ENCODE measurements at places on chromosomes 1 and 21. TPM values are rescaled to one million over a fixed set of nuclear protein-coding genes. Genes with fewer than 3 reads are reported as not detected.

GRCh38 chr1:2228694-2229036 is 546 bp downstream of the SKI start:
- DNase-seq = peak; percentile 19

GRCh38 chr1:4221107-4221506 is 321.0 kb upstream of the C1orf174 start:
- no peak for DNase-seq

DNA sequence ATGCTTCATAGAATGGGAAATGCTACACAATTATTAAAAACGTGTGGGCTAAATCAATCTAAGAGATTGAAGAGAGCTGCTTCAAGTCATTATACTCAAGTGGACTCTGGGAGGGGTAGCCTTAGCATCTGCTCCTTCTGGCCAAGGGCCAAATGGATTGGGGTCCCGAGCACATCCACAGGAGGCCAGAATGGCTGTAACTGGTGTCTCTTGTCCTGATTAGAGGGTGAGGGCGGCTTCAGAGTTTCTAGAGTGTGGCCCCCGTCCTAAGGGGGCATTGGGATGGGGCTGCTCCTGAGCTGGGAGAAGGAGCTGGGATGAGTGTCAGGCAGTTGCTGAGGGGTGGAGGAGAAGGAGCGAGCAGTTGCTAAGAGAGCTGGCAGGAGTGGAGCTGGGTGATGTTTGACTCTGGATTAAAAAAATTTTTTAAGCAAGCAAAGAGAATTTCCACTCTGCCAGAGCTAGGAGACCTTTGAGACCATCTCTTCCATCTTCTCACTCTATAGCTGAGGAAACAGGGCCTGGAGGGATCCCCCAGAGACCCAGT is 71.3 kb upstream of the TLR5 start:
- no peak for DNase-seq

- DNase-seq = peak; percentile 84
Observed at GRCh38 chr1:19096036-19096833, 113.8 kb downstream of the UBR4 start.

- DNase-seq = no peak
Observed at GRCh38 chr1:171570295-171570694, 51.7 kb upstream of the MYOCOS start.

GRCh38 chr1:85463731-85464496 is 1.0 kb downstream of the DDAH1 start:
- DNase-seq = peak; percentile 57

DNA sequence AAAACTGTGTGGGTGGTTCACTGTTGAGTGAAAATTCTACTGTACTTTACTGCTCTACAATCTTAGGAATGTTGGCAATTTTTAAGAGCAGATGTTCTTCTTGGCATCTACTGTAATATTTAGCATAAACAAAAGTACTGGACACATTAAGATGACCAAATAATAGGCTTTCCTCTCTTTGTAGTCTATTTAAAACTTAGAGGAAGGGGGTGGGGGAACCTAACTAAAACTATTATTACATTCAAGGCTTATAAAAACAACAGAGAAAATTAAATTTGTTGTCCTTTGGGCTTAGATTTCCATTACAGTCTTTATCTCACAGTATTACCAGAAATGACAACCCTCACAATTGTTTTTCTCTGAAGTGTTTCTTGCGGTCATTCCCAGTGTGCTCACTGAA is 181.2 kb downstream of the PLPPR4 start:
- no peak for DNase-seq

- DNase-seq = peak; percentile 3
Observed at GRCh38 chr1:97050506-97050905, 328.9 kb downstream of the PTBP2 start.

DNA sequence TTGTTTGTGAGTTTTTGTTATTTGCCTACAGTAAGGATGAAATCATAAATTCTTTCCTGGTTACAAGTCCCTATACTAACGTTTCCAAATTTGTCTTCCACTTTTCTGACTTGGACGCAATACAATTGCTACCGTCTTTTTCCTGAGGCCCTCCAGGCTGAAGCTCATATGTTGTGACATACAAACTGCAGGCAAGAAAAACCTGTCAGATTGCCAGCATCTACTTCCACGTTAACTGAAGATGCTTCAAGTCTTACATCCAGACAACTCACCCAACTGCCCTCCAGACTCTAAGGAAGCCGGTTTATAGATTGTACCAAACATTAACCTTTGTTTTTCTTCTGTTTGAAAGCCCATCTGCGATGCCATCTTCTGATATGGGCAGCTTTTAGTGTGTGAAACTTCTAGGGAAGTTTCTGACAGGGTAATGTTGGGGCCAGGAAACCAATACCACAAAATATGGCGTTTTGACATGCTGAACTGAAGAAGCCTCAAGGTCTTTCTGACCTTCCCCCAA is 21.4 kb upstream of the RNF11 start:
- DNase-seq = no peak

DNA sequence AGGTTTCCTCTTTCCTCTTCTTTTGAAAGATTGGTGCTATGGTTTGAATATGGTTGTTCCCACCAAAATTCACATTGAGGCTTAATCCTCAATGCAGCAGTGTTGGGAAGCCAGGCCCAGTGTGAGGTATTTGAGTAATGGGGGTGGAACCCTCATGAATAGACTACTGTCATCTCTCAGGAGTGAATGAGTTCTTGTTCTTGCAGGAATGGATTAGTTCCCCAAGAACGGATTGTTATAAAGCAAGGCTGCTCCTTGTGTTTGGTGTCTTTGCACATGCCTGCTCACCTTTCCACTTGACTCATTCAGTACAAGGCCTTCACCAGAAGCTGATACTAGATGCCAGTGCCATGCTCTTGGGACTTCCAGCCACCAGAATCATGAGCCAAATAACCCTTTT is 223.2 kb downstream of the BACH1 start:
- DNase-seq = no peak

DNA sequence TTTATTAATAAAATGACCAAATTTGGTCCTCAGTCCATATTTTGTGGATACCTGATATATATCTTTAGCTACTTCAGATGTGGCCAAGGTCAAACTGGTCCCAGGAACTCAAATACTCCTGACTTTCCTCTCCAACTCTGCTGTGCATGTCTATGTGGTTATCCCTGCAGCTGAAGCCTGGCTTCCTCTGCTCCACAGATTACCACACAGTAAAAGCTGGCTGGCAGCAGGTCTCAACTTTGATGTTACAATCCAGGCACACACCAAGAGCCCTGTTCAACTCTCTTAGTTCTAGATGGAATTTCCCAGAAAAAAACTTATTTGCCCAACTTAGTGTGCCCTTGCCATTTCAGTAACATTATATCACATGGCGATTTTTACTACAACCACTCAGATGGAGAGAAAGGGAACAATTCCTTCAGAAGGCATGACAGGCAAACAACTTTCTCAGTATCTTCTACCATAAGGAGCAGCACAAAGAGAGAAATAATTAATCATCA is 479.5 kb downstream of the PLPP3 start:
- DNase-seq = no peak

DNA sequence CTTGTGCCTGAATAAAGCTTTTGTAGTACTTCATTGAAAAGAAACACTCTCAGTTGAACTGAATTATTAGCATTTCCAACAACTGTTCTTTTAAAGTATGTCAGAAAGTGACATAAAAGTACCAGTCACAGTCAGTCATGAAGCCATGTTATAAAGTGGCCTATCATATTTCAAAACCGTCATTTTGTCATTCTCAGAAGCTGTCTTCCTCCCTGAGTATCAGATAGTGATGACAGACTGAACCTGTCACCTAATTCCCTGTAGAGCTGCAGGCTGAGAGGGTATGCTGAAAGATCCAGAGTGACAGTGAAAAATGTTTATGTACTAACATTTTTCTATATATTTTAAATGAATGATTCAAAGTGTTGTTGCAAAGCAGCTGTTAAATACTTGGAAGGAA is 1121.7 kb upstream of the PRMT6 start:
- DNase-seq = no peak

DNA sequence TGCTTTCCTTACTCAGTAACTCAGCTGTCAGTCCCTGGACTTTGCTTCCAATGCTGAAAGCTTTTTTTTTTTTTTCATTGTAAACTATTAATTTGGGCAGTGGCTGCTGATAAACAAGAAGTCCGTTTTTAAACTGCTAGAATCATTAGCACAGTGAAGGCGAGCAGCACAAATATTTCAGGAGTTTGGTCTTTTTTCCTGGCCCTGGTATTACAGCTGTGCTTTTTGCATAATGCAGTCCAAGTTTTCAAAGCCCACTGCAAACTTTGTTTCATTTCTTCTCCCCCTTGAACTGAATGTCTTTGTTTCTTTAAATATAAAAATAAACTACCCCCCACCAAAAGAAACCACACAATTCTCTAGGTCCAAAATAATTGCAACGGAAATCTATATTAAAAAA is 6.6 kb downstream of the GLIS1 start:
- no peak for DNase-seq

- DNase-seq = no peak
Observed at GRCh38 chr1:22413799-22414198, 37.9 kb upstream of the ZBTB40 start.

DNA sequence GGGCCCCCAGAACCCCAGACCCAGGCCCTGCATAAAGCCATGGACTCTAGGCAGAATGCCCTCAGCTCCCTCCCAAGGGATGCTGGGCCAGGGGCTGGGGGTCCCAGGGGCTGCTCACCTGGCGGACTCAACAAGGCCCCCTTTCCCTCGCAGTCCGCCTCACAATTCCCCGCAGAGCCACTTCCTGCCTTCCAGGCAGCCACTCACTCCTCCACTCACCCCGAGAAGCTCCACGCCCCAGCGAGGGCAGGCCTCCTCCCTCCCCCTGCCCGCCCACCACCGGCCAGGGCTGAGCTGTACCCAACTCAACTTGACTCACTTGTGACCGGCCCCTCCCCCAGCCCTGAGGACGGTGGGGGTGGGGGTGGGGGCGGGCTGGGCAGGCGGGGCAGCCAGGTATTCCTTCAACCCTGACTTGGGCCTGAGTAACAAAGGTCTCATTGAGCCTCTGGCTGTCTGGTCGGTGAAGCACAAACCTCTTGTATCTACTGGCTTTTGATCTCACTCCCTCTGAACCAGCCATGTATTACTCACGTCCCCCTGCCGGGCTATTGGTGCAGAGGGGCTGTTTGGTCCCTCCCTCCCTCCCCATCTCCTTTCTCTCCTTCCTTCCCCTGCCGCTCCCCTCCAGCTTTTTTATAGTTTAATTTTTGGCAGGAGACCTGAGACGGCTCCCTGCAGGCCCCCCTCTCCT is 5.9 kb downstream of the BLACAT1 start:
- peak; percentile 85 for DNase-seq

DNA sequence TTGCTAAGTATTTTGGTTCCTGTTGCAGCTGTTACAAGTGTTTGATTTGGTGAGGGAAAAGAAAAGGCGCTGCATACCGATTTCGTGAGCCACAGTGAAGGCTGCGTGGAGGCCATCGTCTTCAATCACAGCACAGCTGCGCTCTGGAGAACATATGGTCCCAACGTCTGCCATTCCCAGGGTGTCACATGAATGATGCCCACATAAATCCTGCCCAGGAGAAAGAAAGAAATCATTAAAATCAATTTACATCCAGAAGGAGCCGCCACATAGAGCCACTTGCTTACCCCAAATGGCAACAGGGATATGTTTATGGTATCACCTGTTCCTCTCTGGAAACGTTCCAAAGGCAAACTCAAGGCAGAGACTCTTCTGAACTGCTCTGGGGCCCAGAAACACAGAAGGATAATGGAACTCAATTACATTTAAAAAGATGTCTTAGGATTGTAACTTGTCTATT is 12.2 kb downstream of the ADAMTS5 start:
- DNase-seq = no peak

GRCh38 chr1:25616987-25617624 is 515 bp downstream of the MAN1C1 start:
- no peak for DNase-seq

GRCh38 chr1:67018574-67018973 is 35.4 kb downstream of the SLC35D1 start:
- DNase-seq = no peak

DNA sequence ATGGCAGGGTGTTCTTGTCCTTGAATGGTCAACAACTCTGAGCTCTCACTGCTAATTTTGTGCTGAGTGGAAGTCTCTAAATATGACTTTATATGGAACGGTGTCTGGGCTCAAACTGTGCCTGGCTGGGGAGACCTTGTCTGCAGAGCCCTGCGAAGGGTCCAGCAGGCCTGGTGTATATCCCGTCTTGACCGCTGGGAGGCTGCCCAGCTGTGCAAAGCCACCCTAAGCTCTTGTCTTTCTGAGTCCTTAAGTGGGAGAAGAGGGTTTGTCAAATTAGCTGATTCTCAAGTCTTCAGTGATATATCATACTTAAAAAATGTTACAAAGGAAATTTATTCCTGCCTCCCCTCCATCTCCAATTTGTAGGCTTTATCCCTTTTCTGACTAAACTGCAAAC is 198.7 kb downstream of the KCNJ6 start:
- DNase-seq = no peak

DNA sequence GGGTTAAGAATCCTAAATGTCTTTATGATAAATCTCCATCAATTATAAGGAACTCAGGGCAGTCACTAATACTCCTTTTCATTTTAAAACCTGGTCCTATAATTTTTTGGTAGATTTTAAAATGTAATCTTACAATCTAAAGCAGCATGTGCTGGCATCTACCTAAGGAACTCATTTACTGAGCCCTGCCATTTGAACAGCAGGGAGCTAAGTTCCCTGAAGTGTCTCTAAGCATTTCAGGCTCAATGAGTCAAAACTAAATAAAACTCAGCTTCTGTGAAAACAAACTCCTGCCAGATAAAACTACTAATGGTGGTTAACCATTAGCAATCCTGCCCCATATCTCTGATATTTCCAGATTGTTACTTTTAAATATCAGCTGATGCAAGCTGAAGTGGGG is 1371.8 kb upstream of the PRMT6 start:
- DNase-seq = no peak

- no peak for DNase-seq
Observed at GRCh38 chr1:22621761-22622160, 14.7 kb upstream of the C1QA start.

DNA sequence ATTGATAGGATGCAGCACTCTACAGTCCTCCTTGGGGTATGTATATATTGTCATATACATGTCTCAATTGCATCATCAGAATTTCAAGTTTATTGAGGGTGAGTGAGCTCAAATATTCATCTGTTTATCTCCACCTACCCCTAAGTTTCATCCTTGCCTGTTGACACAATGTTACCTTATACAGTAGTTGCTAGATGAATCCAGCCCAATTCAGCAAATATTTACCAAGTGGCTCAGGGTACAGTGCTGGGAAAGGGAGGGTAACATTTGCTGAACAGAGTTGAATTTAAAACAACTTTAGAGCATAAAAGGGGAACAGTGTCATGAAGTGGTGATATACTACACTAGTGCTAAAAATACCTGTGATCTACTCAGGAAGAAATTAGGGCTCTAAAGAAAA is 14.4 kb downstream of the ELAVL4 start:
- no peak for DNase-seq

- DNase-seq = no peak
Observed at GRCh38 chr1:108664481-108664880, 3.6 kb upstream of the HENMT1 start.

The TEDDM1 gene
- total RNA-seq = not detected

The C1orf105 gene
- total RNA-seq = not detected

The C4BPA gene
- 1.1 TPM for total RNA-seq

The RORC gene
- total RNA-seq = 0.33 TPM

The GCSAML gene
- total RNA-seq = not detected

The ILDR2 gene
- total RNA-seq = 0.48 TPM

The AGO4 gene
- total RNA-seq = 2.8 TPM

The EDARADD gene
- total RNA-seq = not detected

The CEP350 gene
- total RNA-seq = 27.3 TPM

The PLXNA2 gene
- 21.1 TPM for total RNA-seq

The ODF2L gene
- total RNA-seq = 6.2 TPM

The LRIF1 gene
- total RNA-seq = 1.9 TPM

Measured in HT-29 (cell line).